NCI-H1105 (cell line): ENCODE measurements at places on chromosomes 11 and 22.

- no peak for DNase-seq
Observed at GRCh38 chr11:74004046-74004695, 4.7 kb downstream of the UCP3 start.

GRCh38 chr11:108253176-108253575 lies 30.3 kb downstream of the ATM start:
- DNase-seq = no peak

DNA sequence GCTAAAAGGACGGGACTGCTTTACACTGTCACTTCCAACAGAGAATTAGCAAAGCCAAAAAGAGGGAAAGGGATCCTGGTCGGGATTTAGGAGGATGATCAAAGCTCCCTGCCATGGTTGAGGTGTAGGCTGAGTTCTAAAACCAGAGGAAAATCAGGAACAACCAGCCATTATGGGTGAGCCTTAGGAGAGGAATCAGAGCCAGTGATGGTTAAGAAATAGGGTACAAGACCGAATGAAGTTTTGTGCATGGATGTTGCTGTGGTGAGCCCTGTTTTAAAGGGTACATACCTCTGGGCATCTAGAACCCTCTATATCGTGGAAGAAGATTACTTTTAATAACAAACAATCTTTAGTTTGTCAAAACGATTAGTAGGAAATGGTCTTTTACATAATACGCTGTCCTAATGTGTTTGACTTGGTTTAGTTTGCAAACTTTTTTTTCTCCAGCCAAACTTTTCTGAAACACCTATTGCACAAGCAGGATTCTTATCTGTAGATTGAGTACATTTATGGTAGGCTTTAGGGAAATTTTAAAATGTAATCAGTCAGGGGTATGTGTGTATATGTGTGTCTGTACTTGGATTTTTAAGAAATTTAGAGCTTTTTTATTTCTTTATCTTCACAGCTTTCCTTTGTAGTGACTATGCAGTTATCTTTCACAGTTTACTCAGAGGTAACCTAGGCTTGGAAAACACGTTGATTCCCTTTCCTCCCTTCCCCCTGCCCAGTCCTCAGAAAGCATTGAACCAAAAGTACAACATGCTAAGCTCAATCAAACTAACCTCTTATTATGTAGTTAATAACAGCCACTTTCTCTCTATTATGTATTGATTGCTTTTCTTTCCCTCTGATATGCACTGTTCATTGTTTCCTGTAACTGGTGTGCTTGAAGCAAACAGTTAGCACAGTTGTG lies 26.8 kb downstream of the TRIM44 start:
- DNase-seq = no peak

DNA sequence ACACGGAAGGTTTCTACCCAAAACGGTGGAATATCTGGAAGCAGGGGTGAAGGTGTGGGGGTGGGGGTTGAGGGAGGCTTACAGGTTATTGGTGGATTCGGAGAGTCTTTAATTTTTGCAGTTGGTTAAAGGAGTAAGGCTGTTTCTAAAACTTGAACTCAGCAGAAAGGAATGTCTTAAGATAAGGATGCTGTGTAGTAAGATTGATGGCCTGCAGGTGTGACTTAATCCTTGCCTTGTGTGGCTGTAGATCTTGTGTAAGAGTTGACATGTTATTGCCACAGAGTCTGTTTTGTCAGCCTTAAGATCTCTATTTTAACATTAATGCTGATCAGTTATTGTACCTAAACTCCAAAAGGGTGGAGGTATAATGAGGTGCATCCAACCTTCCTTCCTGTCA lies 16.4 kb upstream of the OR6M1 start:
- no peak for DNase-seq

DNA sequence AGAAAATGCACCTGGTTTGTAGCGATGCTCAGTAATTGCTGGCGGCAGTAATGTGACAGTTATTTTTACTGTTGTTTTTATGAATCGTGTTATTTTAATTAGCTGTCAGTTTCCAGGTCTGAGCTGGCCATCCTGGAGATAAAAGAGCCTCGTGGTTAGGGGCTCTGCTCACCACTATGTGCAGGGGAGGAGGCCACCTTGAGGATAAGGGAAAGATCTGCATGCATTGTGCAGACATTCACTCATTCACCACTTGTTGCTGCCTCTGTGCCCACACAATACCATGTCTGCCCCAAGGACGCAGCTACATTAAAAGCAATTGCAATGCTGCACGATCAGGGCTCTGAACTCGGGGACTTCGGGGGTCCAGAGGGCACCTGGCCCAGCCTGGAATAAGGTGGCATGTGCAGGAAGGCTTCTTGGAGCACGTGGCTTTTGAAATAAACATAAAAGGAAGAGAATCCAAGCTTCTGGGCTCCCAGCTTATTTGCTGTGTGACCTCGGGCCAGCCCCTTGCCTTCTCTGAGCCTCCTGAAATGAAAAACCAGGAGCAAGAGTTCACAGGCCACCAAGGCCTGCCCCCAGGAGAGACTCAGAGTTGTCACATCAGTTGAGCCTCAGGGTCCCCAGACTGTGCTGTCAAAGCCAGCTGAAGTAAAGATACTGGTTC lies 44.7 kb upstream of the SHISAL1 start:
- no peak for DNase-seq
